Gastrocnemius medialis (tissue), 4 donors: ENCODE measurements at places on chromosomes 12 and 14.

DNA sequence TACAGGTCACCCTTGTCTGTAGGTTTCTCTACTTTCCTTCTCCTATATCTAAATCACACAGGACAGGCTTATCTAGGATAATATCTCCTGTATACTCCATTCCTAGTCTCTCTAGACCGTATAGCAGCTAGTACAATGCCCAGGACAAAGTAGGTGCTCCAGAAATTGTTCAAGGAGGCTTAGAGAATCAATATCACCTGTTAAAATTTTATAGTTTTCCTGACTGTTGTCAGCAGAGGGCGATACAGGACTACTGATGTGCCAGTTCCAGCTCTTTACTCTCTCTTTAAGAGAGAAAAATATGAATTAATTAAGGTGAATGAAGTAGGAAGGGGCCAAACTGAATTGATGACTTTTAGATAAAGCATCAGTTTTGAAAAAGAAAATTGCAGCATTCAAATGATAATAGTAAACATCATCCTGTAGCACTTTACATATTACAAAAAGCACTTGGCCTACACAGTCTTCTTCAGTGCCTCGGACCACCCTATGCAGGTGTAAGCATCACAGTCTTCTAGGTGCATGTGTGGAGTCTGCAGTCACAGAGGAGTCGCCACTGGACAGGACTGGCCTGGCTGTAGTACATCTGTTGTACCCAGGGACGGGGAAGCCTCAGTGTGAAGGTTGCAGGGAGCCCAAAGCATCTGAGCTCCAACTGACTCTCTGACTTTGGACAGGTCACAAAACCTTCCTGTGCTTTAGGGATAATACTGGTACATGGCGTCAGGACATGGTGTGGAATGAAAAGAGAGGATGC, 61.9 kb upstream of the MAX start:
- DNase-seq, result no peak

- no peak for DNase-seq
These were observed 630.9 kb upstream of the ATXN7L3B start for GRCh38 chr12:73906757-73907156.

DNA sequence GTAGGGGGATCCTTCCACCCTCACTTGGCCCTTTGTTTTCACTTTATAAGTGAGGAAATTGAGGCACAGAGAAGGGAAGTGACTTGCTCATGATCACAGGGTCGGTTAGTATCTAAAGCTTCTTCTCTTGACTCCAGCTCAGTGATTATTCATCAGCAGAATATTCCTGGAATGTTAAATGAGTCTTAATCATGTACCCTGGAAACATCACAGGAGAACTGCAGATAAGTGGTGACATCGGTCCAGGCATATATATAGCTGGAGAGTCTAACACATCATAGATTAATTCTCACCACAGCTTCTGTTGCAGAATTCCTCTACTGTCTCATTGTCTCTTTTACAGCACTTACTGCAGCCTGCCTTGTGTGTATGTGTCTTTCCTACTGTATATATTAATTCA, 69.9 kb downstream of the PAH start:
- no peak for DNase-seq

- DNase-seq, result no peak
These were observed 49.6 kb upstream of the PTCSC3 start for GRCh38 chr14:36226164-36226563.

GRCh38 chr12:50132505-50133135, 20.6 kb downstream of the COX14 start:
- DNase-seq, result no peak

GRCh38 chr12:52534482-52534881, 14.3 kb upstream of the KRT5 start:
- DNase-seq, result no peak

- DNase-seq, result no peak
These were observed 8.7 kb upstream of the KTN1 start for GRCh38 chr14:55571125-55571889.

DNA sequence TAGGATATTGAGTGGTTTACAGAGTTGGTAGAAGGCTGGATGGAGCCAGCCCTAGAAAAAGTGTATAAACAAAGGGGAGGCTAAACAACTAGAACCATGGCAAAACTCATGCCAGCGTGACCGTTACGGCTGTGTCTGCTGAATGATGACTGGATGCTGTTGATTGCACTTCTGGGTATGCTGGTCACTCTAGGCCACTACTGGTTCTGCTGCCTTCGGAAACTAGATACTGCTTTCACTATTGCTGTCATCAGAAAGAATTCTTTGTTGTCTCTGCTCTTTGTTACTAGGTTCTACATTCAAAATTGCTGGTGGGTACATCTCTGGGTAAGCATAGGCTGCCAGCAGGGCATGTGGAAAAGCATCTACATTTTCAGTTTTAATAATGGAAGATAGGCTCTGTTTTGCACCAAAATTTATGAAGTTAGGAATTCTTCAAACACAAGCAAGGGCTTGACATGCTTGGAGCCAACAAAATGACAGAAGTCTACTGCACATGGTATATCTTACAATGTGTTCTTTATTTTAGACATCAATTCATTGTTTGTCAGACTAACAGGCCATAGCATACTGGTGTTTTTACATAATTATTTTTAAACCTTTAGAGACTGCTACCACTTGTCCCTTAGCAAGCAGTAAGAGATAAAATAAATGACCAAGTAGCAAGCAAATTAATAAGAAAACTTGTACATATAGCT, 15.4 kb downstream of the MON2 start:
- no peak for DNase-seq

DNA sequence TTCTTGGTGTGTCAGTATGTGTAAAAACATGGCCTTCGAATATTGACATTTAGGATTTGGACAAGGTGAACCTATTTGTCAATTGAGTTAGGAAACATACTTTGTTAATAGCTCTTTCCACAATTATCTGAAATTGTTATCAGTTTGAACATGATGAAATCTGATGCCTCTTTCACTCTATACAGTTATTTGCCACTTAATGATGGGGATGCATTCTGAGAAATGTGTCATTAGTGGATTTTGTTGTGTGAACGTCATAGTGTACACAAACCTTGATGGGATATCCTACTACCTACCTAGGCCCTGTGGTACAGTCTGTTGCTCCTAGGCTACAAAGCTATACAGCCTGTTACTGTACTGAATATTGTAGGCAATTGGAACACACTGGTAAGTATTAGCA, 4.8 kb downstream of the TULP3 start:
- DNase-seq, result no peak

GRCh38 chr12:77122236-77122635, 56.9 kb upstream of the E2F7 start:
- no peak for DNase-seq

DNA sequence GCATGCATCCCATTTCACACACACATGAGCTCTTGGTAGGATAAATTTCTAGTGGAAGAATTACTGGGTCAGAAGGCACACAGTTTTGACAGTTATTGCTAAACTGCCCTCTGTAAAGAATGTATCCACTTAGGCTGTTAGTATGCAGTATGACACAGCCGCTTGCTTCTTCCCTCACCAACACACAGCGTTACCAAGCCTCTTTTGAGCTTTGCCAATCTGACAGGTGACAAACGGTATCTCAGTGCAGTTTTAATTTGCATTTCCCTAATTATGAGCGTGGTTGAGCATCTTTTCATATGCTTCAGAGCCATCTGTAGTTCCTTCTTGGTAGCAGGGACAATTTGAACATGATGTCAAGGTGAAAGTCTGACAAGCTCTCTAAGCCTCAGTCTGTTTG, 42.9 kb downstream of the HRK start:
- DNase-seq, result no peak

DNA sequence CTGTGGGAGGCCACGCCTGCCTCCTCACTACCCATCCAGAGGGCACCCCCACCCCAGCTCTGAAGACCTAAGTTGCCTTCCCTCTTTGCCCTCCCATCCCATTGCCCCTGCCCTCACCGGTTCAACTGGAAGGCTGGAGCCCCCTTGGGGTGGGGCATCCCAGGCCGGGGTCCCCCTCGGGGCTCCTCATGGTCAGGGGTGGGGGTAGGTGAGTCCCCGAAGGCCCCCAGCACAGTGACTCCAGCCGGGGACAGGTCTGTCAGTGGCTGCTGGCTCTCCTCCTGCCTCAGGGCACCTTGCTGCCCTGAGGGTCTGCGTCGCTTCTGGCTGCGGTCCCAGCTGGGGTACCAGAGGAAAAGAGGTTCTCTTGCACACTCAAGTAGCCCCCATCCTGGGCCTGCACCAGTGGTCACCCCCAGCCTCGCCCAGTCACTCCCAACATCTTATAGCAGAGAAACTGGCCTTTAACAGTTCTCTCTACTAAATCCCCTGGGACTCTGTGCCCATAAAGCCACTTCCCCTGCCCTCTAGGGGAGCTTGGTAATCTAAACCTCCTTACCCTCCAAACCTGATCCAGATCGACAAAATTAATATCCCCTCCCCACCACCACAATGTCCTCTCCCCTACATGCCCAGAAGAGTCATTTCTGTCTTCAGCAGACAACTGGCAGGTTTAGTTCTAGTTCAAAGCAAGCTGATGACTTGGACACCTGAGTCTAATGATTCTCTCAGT, 5.1 kb downstream of the PIANP start:
- no peak for DNase-seq

DNA sequence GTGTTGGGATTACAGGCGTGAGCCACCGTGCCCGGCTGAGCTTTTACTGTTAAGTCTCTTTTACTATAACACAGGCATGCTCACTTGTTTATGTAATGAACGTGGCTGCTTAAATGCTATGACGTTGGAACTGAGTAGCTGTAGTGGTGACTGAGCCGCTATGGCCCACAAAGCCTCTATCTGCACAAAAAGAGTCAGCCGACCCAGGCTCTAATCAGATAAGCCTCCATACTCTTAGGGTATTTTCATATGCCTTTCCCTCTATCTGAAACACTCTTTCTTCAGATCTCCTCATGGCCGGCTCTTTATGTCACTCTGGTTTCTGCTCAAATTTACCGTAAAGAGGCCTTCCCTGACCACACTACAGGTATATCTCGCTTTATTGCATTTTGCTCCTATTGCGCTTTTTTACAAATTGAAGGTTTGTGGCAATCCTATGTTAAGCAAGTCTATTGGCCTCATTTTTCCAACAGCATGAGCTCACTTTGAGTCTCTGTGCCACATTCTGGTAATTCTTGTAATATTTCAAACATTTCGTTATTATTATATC, 8.0 kb downstream of the SLC2A14 start:
- DNase-seq, result no peak

GRCh38 chr12:132492522-132492921, 2.6 kb downstream of the FBRSL1 start:
- no peak for DNase-seq

- DNase-seq, result no peak
These were observed 5.9 kb downstream of the VTI1B start for GRCh38 chr14:67668559-67668958.

- DNase-seq, result no peak
These were observed 1042.2 kb downstream of the BCL11B start for GRCh38 chr14:98229656-98230366.

DNA sequence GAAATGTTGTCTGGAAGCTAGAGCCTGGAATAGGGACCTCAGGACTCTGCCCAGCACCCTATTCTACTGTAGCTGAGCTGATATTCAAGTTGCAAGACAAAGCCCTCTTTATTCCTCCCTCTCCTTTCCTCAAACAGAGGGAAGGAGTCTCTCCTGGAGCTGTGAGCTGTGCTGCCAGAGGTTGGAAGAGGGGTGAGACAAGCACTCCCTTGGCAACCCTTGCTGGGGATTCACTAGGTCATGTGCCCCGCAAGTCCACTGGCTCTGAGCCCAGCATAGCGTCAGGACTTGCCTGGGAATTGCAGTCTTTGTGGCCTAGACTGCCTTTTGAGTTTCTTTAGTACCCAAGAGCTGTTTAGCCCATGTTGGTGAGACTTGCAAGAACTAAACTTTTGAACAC, 11.4 kb upstream of the ASCL1 start:
- DNase-seq, result no peak

DNA sequence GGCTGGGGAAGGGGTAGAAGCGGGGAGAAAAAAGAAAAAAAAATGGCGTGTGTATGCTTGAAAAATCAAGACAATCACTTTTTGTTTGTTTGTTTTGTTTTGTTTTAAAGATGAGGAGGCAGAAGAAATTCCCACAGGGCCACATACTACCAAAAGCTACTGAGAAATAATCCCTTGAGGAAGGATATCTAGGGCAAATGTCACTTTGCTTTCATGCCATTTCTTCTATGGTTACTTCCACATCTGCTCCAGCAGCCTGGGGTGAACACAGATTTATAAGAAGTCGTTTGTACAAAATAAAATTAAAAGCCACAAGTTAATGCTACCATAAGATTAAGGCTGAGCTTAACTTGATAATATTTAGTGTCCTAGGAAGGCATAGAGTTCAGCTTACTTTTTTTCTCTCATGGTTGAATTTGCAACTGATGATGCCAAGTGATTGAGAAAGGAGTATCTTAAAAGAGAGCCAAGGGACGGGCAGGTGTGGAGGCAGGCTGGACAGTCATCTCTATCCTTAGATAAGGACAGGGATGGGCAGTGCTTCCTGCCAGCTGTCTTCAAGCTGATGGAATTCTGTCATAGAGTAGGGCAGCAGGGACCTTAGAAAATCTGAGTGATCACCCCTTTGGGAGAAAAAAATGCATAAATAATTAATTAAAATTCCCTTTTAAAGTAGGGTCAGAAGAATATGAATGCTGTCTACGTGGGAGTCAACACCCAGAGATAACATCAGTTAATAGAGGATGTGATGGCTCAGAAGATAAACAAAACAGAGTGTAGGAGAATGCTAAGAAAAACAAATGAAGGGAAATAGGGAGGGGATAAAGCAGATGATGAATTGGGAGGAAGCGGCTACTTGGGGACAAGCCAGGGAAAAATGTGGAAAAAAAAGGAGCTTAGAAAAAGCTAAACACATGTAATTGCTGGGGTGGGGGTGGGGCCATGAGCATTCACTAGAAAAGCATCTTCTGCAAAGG, 57.1 kb downstream of the DYRK2 start:
- peak; percentile 59 for DNase-seq

DNA sequence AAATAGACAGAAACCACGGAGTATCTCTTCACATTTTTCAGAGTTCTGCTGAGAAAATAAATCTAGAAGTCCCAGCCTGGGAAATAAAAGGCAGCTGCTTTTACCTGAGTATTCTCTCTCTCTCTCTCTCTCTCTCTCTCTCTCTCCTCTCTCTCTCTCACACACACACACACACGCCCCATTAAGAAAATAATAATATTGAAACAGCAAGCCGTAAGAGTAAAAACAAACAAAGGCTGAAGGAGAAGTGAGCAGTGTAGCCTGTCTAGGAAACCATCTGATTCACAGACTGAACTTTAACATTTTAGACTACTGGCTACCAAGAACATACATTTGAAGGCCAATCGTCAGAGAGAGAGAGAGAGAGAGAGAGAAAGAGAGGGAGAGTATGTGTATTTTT, 8.4 kb downstream of the PTHLH start:
- no peak for DNase-seq

GRCh38 chr14:77212097-77212870, 30.7 kb downstream of the TMEM63C start:
- DNase-seq, result no peak

DNA sequence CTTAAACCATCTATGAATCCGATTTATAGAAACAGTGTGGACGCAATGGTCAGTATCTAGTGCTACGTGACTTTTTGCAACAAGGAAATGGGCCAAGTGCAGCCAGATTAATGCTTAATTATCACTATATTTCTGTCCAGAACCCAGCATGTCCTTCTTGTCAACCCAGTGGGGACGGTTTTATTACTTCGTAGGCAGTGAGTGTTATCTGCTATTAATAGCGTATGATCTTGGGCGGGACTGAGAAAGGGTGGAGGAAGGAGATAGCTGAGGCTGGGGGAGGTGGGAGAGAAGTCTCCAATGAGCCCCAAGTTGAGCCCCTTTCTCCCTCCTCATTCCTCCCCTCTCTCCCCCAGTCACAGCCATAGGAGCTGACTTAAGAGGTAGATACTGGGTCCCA, 59.7 kb upstream of the FAM222A start:
- no peak for DNase-seq

GRCh38 chr12:21502164-21502496, 541 bp downstream of the GOLT1B start:
- DNase-seq, result peak; percentile 2
